Endothelial cell of umbilical vein (primary cell): ENCODE measurements at places on chromosomes 2 and 18.

DNA sequence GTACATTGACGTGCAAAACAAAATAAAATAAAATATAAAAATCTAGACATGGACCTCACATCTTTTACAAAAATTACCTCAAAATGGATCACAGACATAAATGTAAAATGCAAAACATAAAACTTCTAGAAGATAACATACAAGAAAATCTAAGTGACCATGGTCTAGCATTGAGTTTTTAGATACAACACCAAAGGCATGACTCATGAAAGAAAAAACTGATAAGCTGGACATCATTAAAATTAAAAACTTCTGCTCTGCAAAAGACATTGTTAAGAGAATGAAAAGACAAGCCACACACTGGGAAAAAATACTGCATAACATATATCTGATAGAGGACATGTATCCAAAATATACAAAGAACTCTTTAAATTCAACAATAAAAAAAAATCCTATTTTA lies 14.4 kb downstream of the MAP4K3 start:
- no peak overlapping the region for H3K4me3 ChIP-seq
- H3K4me1 ChIP-seq, result no peaks in the 10 kb centered on the region
- H3K27me3 ChIP-seq, result no peaks in the 10 kb centered on the region
- no peaks in the 10 kb centered on the region for H3K36me3 ChIP-seq
- DNase-seq, result no peak

DNA sequence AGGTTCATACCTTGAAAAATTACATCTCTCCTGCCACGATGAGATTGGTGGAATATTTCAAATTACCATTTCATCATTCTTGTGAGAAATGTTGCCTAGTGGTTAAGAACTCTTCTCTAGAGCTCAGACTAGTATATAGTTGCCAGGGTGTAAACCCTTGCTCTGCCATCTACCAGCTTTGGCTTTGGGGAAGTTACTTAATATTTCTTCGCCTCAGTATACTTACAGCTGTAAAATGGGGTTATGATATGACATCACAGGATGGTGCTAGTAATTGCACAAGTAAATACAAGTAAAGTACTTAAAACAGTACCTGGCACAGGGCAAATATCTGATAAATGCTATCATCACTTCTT lies 1.5 kb downstream of the SPOPL start:
- peak overlapping the region; percentile 96 for H3K4me3 ChIP-seq
- no peaks in the 10 kb centered on the region for H3K27me3 ChIP-seq
- H3K4me1 ChIP-seq, result peaks cover 26% of the 10 kb centered on the region
- H3K27ac ChIP-seq, result no peak overlapping the region

- no peak overlapping the region for H3K27ac ChIP-seq
- peak; percentile 56 for DNase-seq
- H3K27me3 ChIP-seq, result no peaks in the 10 kb centered on the region
Observed at GRCh38 chr2:101012706-101013181, 10.7 kb downstream of the RPL31 start.

DNA sequence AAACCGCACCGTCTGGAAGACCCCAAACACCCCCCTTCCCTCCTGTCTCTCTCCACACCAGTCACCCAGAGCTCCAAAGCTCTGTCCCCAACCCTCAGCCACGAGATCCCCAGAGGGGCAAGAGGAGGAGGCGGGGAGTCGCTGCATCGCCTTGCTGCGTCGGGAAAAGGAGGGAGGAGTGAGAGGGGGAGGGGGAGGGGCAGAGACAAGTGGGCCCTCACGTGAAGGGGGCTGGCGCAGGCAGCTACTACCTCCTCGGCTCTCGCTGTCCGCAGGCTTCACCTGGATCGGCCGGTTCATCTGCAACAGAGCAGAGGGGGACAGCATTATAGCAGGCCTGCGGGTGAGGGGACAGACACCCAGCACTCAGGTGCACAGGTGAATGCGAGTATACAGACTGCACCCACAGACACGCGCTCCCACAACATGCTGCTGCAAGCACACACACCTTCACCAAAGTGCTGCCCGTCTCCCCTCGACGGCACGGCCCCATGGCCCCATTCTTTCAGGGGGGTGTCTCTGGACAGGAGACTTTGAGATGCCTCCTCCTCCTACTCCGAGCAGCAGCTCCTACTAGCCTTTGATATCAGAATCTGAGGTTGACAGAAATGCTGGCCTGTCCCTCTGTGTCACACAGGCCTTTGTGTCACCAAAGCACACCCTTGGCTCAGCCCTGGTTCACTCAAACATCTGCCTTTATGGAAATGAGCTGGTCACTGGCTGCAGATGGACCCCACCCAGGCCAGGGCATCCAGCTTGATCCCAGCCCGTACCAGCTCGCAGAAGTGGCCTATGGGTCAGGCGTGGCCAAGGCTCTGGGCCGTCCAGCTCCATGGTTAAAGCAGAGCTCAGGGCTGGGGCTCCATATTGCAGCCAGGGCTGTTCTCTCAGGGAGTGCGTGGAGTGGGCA lies 243.8 kb downstream of the CELF4 start:
- H3K4me1 ChIP-seq, result no peaks in the 10 kb centered on the region
- no peak for DNase-seq
- H3K27me3 ChIP-seq, result no peaks in the 10 kb centered on the region
- H3K36me3 ChIP-seq, result no peaks in the 10 kb centered on the region
- no peak overlapping the region for H3K4me3 ChIP-seq
- no peak overlapping the region for H3K27ac ChIP-seq
